Stimulated activated CD8-positive, alpha-beta memory T cell treated with anti-CD3 and anti-CD28 coated beads, Interleukin-7, amount 100 ng/mL, for 1 hour (primary cell): ENCODE measurements at places on chromosomes 11 and 22.
A peak's percentile ranks its signal among the peaks of the same experiment; 100 is the strongest.

GRCh38 chr22:40247976-40248375 lies 70.3 kb downstream of the TNRC6B start:
- peak; percentile 45 for DNase-seq

DNA sequence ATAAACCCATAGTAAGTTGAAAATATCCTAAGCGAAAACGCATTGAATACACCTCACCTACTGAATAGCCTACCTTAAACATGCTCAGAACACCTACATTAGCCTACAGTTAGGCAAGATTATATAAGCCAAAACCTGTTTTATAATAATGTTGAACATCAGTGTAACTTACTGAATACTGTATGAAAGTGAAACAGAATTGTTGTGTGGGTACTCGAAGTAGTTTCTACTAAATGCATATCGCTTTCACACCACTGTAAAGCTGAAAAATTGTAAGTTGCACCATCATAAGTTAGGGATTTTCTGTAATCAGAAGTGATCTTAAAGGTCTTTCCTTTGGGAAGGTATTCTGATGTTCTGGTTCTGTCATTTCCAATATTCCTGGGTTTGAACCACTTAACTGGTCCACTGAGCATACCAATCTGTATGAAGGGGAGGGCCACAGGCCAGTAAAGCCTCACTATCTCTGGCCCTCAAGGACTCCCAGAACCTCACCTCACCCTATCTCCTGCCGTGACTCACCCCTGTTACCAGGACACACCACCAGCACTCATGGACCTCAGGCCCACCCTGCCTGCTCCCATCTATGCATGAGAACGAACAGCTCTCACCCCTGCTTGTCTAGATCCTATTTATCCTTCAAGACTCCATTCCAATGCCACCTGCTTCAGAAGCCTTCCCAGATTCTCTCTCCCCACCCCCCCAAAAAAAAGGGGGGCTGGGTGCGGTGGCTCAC lies 70.0 kb downstream of the NAT10 start:
- DNase-seq, result no peak

DNA sequence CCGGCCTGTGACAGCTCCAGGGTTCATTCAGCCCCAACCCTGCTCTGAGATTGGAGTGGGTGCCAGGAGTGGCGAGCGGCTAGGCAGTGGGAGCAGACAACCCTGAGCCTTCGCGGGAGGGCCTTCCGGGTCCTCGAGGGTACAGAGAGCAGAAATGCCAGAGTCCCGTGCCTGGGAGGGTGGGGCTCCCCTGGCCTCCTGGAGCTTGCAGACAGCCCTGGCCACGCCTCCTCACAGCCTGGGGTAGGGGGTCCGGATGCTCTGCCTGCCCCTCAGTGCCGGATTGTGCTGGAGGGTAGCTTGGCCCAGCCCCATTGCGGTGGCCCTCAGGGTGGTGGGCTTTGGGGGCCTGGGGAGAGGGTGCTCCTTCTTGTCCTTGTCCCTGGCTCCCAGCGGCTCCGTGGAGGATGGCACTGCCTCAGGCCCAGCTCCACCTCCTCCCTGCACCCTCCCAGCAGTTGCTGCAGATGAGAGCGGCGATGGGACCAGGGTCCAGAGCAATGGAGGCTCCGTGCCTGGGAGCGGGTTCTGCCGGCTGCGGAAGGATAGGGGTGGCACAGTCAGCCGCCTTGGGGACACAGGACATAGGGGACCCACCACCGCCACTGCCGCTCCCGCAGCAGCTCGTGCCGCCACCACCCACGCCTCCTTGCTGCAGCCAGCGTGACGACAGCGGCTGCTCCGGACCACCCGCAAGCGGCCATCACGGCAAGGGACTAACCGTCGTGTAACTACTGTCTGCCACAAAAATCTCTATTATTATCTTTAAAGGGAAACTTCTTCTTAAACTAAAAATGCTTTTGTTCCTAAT lies 34.9 kb upstream of the OR10G7 start:
- DNase-seq, result no peak

GRCh38 chr11:118957968-118958367 lies 1.9 kb downstream of the UPK2 start:
- no peak for DNase-seq

DNA sequence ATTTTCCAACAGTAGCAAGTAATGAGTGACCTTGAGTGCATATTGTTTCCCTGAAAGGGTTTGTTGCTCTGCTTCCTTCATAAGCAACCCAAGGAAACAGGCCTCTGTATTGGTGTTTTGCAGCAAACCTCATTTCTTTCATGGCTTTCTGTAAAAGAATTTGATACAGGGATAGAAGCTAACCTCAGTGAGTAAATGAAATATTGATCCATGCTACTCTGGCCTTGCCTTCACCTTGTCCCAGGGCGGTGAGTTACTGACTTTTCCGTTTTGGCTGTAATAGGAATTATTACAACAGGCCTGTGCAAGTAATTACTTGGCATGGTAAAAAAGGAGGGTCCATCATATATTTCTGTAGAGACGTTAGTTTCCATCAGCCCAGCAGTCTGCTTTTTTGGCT lies 130.9 kb upstream of the MPPED2 start:
- no peak for DNase-seq

GRCh38 chr11:34758262-34758661 lies 137.4 kb downstream of the EHF start:
- DNase-seq, result no peak

GRCh38 chr22:30488121-30488520 lies 16.3 kb upstream of the SEC14L3 start:
- no peak for DNase-seq

DNA sequence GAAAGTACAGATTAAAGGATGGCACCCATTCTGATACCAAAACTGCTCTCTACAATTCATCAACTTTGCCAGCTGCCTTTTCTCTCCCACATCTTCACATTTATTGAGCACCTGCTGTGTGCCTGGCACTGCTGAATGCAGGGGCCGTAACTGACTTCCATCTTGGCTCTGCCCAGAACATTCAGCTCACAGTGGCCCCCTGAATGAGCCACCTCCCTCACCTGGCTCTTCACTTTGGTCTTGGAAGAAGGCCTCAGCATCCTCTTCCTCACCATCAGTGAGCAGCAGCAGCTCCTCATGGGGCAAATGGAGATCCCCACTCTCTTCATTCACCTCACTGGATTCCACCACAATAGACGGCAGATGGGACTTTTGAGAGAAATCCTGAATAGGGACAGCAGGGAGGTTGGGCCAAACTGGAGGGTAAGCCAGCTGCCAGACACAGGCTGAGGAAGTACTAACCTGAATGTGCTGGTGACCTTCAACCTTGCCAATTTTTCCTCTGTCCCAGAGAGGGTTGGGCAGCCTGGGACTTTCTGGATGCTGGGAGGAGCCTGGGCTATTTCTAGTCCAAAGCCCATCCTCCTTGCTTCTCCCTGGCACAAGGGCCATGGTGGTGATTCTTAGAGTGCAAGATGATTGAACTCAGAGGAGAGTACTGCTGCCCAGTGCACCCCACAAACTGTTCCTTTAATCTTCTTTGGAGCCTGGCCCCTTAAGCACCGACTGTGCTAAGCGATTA lies 1.9 kb upstream of the UQCC3 start:
- no peak for DNase-seq

DNA sequence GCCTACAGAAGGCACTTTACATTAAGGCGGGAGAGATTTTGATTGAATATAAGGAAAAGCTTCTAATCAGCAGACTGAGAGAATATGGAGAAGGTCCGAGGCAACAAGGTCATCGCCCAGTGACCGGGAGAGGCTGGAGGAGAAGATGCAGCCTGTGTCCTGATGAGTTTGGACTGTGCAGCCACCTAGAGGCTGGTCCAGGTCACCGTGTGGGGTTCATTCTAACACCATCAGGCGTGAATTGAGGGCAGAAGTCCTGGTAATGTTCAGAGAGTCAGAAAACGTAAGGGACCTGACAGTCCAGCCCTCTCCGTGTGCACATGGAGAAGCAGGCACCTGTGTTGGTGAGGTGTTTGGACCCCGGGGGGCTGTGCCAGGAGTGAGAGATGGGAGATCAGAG lies 102.7 kb downstream of the FEZ1 start:
- DNase-seq, result no peak

- DNase-seq, result no peak
These were observed 11.1 kb upstream of the CCDC117 start for GRCh38 chr22:28761449-28761755.

GRCh38 chr11:33703788-33704187 lies 3.2 kb upstream of the C11orf91 start:
- no peak for DNase-seq

DNA sequence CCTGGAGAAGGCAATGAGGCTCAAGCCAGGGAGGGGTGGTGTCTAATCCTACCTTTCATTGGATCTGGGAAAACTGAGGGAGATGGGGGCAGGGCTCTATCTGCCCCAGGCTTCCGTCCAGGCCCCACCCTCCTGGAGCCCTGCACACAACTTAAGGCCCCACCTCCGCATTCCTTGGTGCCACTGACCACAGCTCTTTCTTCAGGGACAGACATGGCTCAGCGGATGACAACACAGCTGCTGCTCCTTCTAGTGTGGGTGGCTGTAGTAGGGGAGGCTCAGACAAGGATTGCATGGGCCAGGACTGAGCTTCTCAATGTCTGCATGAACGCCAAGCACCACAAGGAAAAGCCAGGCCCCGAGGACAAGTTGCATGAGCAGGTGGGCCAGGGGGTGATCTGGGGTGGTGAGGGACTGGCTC lies at the start of gene FOLR1:
FOLR1 (plus strand) TSS at position 180 of the 421 bp plus-strand sequence; CDS start at position 214, 34 bp downstream.
- no peak for DNase-seq

- DNase-seq, result no peak
These were observed 39.8 kb upstream of the PRSS23 start for GRCh38 chr11:86760577-86760976.

DNA sequence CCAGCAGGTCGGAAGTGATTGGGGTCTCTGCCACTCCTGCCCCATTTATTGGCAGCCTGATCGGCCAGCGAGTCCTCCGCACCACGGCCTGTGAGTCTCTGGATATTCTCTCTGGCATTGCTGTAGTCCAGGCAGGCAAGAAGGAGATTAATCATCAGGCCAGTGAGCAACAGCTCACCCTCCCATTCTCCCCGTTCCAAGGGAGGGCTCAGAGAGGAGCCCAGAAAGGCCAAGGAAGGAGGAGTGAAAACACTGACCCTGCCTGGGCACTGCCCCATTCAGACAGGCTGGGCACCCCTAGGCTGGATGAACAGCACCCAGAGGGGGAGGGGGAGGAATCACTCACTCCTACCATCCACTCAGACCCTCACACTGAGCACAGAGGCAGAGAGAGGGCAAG lies 3.1 kb downstream of the SAA2 start:
- DNase-seq, result no peak

DNA sequence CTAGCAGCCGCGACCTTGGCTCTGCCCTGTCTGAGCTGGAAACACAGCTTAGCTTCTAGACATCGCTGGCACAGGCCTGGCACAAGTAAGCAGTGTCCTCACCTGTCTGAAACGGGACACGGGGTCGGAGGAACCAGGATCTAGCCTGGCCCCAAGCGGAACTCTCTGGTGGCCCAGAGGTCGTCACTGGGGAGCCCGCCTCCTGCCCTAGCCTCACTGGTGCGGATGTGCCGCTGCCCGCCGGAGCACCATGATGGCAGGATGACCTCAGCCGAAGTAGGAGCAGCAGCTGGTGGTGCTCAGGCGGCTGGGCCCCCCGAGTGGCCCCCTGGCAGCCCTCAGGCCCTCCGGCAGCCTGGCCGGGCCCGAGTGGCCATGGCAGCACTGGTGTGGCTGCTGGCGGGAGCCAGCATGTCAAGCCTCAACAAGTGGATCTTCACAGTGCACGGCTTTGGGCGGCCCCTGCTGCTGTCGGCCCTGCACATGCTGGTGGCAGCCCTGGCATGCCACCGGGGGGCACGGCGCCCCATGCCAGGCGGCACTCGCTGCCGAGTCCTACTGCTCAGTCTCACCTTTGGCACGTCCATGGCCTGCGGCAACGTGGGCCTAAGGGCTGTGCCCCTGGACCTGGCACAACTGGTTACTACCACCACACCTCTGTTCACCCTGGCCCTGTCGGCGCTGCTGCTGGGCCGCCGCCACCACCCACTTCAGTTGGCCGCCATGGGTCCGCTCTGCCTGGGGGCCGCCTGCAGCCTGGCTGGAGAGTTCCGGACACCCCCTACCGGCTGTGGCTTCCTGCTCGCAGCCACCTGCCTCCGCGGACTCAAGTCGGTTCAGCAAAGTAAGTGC lies 871 bp downstream of the SLC35E4 start:
- DNase-seq, result no peak

DNA sequence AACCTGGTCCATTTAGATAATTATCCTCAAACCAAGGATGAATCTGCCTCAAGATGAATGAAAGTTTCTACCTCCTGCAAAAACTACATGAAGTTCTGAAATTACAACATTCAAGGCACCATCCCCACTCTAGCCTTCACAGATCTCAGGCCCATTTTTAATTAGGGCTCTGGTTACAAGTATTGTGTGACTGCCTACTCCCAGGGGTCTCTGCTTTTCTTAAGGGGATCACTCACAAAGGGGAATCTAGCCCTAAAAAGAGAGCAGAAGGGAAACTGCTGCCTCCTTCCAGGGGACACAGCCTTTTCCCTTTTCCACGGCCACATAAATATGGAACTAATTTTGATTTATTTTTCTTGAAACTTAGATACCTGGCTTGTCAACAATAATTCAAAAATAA lies 17.4 kb upstream of the TMEM135 start:
- DNase-seq, result no peak
